Cortex of kidney (tissue), 1 donor: ENCODE measurements at places on chromosomes 3 and 15.

- no peak for DNase-seq
Observed at GRCh38 chr3:160193644-160194192, 31.5 kb upstream of the C3orf80 start.

- no peak for DNase-seq
Observed at GRCh38 chr3:149990423-149990948, 19.8 kb upstream of the PFN2 start.

- no peak for DNase-seq
Observed at GRCh38 chr15:66186049-66186825, 67.3 kb downstream of the MEGF11 start.

- DNase-seq: no peak
Observed at GRCh38 chr15:28963711-28964081, 77.9 kb downstream of the APBA2 start.
